Astrocyte (in vitro differentiated cells and primary cell): ENCODE measurements at places on chromosomes 1 and 21.

DNA sequence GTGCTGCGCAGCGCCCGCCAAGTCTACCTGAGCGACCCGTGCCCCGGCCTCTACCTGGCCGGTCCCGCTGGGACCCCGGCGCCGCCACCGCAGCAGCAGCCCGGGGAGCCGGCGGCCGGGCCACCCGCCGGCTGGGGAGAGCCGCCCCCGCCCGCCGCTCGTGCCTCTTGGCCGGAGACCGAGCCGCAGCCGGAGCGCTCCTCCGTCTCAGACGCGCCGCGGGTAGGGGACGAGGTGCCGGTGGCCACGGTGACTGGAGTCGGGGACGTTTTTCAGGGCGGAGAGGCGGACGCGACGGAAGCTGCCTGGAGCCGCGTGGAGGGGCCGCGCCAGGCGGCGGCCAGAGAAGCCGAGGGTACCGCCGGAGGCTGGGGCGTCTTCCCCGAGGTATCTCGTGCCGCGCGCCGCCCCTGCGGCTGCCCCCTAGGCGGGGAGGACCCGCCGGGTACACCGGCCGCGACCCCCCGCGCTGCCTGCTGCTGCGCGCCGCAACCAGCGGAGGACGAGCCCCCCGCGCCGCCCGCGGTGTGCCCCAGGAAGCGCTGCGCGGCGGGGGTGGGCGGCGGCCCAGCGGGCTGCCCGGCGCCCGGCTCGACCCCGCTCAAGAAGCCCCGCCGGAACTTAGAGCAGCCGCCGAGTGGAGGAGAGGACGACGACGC lies 646 bp downstream of the IER5 start:
- H3K36me3 ChIP-seq: peaks cover 6% of the 10 kb centered on the region
- H3K27ac ChIP-seq: peak overlapping the region; percentile 77
- peak overlapping the region; percentile 86 for H3K4me3 ChIP-seq
- peaks cover 40% of the 10 kb centered on the region for H3K4me1 ChIP-seq
- H3K27me3 ChIP-seq: no peaks in the 10 kb centered on the region
- no peak for DNase-seq

DNA sequence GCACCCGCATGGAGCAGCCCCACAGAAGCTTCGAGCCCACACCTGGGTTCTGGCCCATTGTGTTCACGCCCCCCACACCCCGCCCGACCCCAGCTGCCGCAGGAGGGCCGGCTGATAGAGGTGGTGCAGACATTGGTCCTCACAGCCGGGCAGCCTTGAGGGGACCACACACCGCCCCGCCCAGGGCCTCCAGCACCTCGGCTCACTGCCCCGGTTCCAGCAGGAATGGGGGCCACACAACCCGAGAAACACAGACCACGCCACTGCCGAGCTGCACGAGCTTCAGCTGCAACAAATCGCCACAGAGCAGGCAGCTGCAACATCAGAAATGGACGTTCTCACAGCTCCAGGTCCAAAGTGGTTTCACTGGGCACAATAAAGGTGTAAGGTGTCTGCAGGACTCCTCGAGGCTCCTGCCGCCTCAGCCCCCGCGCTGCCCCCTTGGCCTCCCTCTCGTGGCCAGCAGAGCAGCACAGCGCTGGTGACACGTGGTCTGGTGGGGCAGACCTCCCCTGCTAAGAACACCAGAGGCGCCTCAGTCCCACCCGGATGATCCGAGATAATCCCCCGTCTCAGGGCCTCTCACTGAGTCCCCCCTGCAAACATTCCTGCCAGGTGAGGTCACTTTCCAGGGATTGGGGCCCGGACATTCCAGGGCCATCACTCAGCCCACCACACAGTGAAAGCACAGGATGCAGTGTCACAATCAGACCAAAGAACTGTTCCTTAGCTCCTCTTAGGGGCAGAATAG lies 62.3 kb upstream of the ADARB1 start:
- DNase-seq: peak; percentile 85
- H3K27ac ChIP-seq: peak overlapping the region; percentile 74
- peaks cover 23% of the 10 kb centered on the region for H3K4me1 ChIP-seq

- no peaks in the 10 kb centered on the region for H3K36me3 ChIP-seq
- peak overlapping the region; percentile 33 for H3K4me3 ChIP-seq
- peaks cover 28% of the 10 kb centered on the region for H3K4me1 ChIP-seq
- no peak overlapping the region for H3K27ac ChIP-seq
- H3K27me3 ChIP-seq: no peaks in the 10 kb centered on the region
- no peak for DNase-seq
These were observed 580 bp downstream of the VWA1 start for GRCh38 chr1:1435911-1436629.

DNA sequence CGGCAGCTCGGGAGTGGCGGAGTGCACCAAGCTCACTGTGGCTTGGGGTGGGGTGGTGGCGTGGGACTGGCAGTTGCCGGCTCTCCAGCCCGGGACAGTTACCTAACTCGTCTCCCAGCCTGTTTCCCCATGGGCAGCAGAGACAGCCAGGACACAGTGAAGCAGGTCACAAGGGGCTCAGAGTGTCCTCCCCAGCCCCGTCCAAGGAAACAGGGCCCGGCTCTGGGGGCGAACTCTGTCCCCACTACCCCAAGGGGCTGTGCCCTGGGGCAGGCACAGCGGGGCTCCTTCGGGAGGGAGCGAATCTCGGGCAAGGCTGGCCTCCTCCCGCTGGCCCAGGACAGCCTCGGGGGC lies 759 bp downstream of the GPR157 start:
- H3K27me3 ChIP-seq: no peaks in the 10 kb centered on the region
- H3K27ac ChIP-seq: no peak overlapping the region
- no peak for DNase-seq

DNA sequence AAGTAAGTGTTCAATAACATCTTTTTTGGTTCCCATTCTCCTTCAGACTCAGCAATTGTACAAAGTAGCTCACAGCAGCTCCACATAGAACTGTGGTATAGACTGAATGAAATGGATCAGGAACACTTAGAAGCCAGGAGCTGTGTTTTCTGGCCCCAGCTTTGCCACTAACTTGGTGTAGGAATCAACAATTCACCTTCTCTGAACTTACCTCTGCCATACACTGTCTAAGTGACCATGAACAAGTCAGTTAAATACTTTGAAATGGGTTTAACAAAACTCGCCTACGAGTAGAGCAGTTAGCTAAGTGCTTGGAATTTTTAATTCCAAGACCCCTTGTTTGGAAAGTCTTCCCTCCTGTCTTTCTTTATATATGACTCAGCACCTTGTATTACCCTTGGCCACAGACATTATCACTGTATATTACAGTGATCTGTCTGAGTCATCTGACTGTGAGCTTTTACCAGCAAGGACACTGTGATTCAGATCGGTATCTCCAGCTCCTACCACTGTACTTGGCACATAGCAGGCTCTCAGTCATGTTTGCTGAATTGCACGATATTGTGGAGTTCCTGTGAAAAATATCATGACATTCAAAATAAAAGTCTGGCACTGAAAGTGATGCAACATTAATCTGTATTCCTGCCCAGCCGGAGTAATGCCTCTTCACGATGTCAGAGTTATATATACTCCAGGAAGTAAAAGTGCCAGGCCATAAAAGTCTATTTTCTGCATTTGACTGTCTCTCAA lies 101.7 kb upstream of the BEND5 start:
- no peaks in the 10 kb centered on the region for H3K36me3 ChIP-seq
- no peak overlapping the region for H3K4me3 ChIP-seq
- peak overlapping the region; percentile 59 for H3K27ac ChIP-seq
- no peaks in the 10 kb centered on the region for H3K27me3 ChIP-seq
- H3K4me1 ChIP-seq: peaks cover 15% of the 10 kb centered on the region

DNA sequence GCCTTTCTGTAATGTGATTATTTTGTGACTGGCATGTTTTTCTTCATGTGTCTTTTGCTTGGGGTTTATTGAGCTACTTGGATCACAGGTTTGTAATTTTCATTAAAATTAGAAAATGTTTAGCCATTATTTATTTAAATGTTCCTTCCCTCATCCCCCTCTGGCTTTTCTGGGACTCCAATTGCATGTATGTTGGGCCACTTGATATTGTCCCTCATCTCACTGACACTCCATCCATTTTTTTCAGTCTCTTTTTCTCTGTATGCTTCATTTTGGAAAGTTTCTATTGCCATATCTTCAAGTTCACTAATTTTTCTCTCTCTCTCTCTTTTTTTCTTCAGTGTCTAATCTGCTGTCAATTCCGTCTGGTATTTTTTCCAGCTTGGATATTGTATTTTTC lies 390.1 kb downstream of the PRDM2 start:
- no peaks in the 10 kb centered on the region for H3K27me3 ChIP-seq
- H3K36me3 ChIP-seq: no peaks in the 10 kb centered on the region
- DNase-seq: no peak
- no peaks in the 10 kb centered on the region for H3K4me1 ChIP-seq

GRCh38 chr21:18089786-18090185 lies 154.8 kb upstream of the CHODL start:
- H3K27ac ChIP-seq: no peak overlapping the region
- H3K4me3 ChIP-seq: no peak overlapping the region
- H3K4me1 ChIP-seq: no peaks in the 10 kb centered on the region
- H3K36me3 ChIP-seq: no peaks in the 10 kb centered on the region
- no peaks in the 10 kb centered on the region for H3K27me3 ChIP-seq
- no peak for DNase-seq

DNA sequence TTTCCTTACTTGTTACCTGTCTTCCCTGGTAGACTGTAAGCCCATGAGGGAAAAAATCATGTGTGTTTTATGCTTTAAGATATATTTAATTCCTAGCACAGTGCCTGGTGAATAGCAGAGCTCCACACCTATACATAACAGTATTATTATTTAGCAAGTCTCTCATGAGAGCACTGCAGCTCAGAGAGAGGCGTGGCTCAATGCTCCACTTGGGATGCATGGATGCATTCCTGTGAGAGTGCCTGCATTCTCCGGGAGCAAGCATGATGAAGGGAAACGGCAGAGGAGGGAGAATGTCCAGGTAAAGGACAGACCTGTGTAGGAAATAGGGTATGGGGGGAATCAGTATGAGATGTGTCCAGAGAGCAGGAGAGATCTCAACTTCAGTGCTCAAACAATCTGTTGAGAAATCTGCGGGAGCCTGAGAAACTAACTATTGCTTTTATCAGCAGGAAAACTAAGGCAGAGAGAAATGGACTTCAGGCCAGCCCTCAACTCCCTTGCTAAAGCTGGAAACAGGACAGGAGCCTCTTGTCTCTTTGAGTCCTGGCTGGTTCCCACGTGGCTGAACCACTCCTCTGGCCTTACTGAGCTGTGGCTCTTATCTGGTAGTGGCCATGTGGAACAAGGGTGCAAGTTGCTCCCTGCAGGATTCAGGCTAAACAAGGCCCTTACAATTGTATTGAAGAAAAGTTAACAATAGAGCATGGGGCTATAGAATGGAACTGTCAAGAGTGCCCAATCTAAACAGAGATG lies 113.1 kb downstream of the KCNN3 start:
- no peaks in the 10 kb centered on the region for H3K36me3 ChIP-seq
- no peaks in the 10 kb centered on the region for H3K4me1 ChIP-seq
- no peak for DNase-seq
- H3K27me3 ChIP-seq: peaks cover 12% of the 10 kb centered on the region
- H3K27ac ChIP-seq: no peak overlapping the region

DNA sequence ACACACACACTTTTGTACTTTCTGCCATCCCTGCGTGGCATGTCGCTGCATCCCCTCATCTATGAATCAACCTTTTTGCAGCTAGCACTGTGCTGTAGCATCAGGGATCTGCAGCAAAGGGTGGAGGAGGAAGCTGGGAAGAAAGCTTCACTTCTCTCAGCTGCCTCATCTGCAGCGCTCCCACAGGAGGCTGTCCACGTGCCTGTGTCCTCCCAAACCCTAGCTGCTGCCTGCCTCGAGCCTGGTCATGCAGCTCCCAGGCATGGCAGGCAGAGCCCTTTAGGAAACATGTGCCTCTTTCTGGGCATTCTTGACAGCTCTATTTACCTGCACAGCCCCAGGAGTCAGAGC lies 262.1 kb upstream of the SGIP1 start:
- peak; percentile 27 for DNase-seq
- H3K27me3 ChIP-seq: no peaks in the 10 kb centered on the region
- H3K4me3 ChIP-seq: peak overlapping the region; percentile 24
- H3K36me3 ChIP-seq: no peaks in the 10 kb centered on the region
- peaks cover 12% of the 10 kb centered on the region for H3K4me1 ChIP-seq
